MCF 10A (cell line): ENCODE measurements at places on chromosomes 2 and 18. TPM values are rescaled to one million over a fixed set of nuclear protein-coding genes. Genes with fewer than 3 reads are reported as not detected.

GRCh38 chr2:238097988-238098871, 1.9 kb upstream of the ESPNL start:
- peak; percentile 92 for DNase-seq

GRCh38 chr2:75792146-75792545, 81.4 kb upstream of the GCFC2 start:
- DNase-seq, result no peak

DNA sequence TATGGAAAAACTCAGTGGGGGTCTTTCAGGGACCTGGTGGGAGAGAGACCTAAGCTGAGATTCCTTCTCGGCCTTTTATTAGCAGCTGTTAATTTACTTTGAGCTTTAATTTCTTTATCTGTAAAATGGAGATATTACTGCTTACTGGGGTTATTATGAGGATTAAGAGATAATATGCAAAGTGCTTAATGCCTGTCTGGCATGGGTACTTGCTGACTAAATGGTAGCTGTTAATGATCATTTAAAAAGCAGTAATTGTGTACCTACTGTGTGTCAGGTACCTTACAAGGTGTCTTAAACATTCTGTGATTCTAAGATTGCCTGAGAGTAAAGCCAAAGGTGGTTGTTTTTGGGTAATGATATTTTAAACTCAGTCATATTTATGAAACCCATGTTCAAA, 2.6 kb downstream of the ITGA6 start:
- DNase-seq, result no peak

Gene ADGRF3
- 0.17 TPM in 1 of 2 replicates, not detected in the other for total RNA-seq

DNA sequence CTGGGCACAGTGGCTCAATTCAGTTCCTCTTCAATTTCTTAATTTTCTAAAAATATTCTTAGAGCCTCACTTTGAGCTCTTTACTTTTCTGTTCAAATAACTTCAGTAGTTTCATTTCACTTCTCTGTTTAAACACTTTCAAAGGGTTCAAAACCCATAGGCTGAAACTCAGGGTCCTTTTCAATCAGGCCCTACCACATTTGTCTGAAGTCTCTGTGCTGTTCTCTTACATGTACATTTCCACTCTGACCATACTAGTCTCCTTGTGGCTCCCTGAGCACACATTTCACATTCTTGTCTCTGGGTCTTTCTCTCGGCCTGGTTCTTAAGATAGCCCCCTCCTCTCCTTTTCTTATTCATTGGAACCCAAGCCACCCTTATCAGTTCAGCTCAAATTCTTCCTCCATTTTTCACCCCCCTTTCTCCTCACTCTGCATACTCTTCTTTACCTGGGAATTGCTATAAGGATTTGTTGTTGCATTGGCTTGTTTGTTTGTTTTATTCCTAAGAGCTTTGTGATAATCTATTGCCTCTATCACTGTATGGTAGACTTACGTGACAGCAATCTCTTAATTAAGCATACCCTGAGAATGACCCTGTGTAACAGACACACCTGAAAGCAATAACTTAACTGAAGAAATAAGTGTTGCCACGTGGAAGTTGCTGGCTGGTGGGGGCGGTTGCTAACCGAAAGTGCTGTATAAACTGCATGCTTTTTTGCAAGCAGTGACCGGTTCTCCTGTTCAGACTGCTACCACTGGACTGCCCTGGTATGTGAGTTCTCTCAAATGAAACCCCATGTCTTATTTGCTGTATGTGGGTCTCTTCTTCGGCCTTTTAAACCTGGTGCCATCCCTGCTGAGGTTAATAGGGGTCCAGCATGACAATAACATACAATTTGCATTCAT, 27.7 kb upstream of the ACADL start:
- no peak for DNase-seq

- DNase-seq, result peak; percentile 73
Observed at GRCh38 chr2:215528555-215528954, 92.7 kb upstream of the FN1 start.

GRCh38 chr18:5574843-5575242, 31.0 kb upstream of the EPB41L3 start:
- no peak for DNase-seq

- peak; percentile 33 for DNase-seq
Observed at GRCh38 chr18:26963292-26963691, 97.8 kb upstream of the AQP4 start.

DNA sequence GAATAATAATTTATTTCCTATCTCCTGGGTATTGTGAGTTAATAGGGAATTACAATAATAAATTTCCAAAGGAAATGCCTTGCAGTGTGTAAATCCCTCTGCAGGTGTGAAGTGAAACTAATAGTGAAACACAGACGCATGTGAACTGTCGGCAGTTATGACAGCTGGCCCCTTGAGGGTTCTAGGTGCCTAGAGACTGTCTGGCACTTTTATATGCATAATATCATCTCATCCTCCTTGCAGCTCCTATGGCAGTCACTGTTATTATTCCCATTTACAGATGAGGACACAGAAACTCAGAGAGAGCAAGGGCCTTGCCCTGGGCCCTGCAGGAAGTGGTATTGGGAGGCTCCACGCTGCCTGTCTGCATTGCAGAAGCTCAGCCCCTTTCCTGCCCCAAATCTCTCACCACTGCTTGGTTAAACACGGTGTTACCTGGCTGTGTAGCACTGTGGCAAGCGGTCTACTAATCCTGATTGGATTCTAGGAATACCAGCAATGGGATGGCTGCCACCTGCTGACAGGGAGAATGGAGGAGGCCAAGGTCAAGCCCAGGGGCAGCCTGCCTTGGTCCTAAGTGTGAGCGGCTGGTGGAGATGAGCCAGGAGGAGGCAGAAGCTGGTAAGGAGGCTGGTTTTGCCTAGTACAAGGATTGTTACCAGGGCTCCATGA, 32.8 kb upstream of the ACKR3 start:
- DNase-seq, result no peak

DNA sequence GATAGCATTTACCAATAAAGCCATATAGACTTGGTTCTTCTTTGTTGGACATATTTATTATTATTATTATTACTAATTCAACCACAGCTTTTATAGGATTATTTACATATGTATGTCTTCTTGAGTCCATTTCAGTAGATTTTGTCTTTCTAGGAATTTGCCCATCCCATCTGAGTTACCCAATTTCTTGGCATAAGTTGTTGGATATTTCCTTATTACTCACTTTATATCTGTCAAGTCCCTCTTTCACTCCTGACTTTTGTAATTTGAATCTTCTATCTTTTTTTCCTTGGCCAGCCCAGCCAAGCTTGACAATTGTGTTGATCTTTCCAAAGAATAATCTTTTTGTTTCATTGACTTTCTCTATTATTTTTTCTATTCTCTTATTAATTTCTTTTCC, 543.7 kb downstream of the SUCLG1 start:
- peak; percentile 59 for DNase-seq

GRCh38 chr2:406876-407275, 119.0 kb upstream of the ALKAL2 start:
- no peak for DNase-seq

GRCh38 chr18:29164993-29165599, 988.2 kb upstream of the CDH2 start:
- peak; percentile 67 for DNase-seq

Gene UGT1A4
- 0.12 TPM in 1 of 2 replicates, not detected in the other for total RNA-seq

Gene POTEC
- total RNA-seq, result not detected in 2 replicates

GRCh38 chr2:59932341-59932740, 621.1 kb downstream of the BCL11A start:
- DNase-seq, result peak; percentile 31

Gene SRD5A2
- not detected in 2 replicates for total RNA-seq
